ENCODE measurements at places on chromosomes 1 and 21.

DNA sequence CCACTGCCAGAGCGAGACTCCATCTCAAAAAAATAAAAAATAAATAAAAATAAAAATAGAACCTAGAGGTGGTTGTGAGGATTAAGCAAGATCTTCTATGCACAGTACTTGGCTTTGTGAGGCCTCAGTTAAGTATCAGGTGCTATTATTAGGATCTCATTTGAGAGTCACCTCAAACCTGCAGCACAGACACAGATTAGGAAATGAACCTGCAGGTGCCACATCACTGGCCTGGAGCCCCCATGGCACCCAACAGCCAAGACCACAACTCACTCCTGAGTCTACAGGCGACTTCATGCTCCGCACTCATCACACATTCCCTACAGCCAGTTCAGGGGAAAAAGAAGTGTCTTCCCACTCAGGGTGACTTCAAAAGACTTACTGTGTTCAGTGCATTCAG is 176.8 kb downstream of the SLC45A1 start:
- peaks cover 39% of the 10 kb centered on the region for H3K4me1 ChIP-seq
- H3K27ac ChIP-seq: peak overlapping the region; percentile 43
- H3K4me3 ChIP-seq: no peak overlapping the region
- no peak for DNase-seq
- no peaks in the 10 kb centered on the region for H3K36me3 ChIP-seq

GRCh38 chr1:165703648-165704047 is 5.3 kb upstream of the ALDH9A1 start:
- no peaks in the 10 kb centered on the region for H3K36me3 ChIP-seq
- H3K27ac ChIP-seq: no peak overlapping the region
- peaks cover 6% of the 10 kb centered on the region for H3K4me1 ChIP-seq
- H3K27me3 ChIP-seq: peaks cover 9% of the 10 kb centered on the region
- DNase-seq: no peak
- H3K4me3 ChIP-seq: no peak overlapping the region

DNA sequence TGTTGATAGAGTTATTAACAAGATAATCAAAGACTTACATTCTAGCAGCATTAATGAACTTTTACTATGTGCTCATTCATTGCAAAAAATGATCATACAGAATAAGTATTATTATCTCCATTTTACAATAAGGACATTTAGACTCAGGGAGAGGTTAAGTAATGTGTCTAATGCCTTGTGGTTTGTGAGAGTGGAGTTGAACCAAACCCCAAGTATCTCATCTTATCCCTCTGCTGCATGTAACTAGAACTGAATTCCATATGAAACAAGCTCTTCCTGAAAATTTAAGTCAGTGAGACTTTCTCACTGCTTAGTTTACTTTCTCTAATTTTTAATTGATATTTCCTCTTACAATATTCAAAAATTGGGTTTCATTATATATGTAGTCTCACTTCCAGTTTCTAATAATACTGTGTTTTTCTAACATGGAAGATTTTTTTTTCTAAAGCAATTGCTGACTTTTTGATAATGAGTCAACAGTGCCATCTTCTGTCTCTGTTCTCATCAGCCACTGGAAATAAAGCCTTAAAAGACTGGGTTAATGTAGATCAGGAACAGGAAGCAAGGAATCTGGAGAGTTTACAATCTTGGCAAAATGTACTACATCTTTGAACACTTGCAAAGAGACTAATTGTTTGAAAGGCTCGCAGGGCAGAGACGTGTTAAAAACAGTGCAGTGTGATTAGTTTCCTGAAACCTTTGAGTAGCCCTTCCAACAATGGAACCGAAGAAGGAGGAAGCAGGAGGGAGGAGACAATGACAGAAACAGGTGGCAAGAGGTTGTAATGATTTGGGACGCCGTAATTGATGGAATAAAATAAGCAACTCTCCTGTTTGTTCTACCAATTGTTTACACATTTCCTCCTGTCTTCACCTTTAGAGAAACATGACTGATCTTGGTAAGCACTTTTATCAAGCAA is 567.6 kb downstream of the MRPL39 start:
- no peaks in the 10 kb centered on the region for H3K27me3 ChIP-seq
- DNase-seq: no peak
- H3K27ac ChIP-seq: no peak overlapping the region
- H3K4me1 ChIP-seq: no peaks in the 10 kb centered on the region
- no peaks in the 10 kb centered on the region for H3K36me3 ChIP-seq

DNA sequence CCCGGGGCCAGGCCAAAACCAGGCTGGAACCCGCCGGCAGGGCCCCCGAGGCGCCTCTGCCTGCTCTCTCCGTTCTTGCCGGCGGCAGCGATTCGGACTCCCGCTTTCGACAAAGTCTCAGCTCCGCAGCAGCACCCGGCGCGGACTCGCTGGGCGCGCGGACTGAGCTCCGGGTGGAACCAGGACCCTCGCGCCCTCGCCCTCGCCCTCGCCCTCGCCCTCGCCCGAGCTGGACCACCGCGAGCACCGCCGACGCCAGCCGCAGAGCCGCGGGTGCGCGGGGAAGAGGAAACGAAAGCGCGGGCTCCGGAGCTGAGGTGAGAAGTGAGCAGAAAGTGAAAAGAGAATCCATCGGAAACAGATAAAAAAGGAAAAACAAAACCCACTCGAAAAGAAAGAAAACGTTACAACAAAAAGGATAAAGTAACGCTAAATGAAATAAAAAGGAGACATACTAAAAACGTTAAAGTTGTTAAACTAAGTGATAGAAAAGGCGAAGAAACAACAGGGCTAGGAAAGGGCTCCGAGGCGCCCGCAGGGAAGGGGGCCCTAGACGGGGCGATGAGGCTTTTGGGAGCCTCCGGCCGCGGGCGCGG is 64.9 kb downstream of the MEF2D start:
- H3K4me1 ChIP-seq: peaks cover 18% of the 10 kb centered on the region
- peak; percentile 83 for DNase-seq
- H3K4me3 ChIP-seq: peak overlapping the region; percentile 35
- no peaks in the 10 kb centered on the region for H3K36me3 ChIP-seq
- no peak overlapping the region for H3K27ac ChIP-seq

GRCh38 chr1:62706985-62707743 is 19.0 kb upstream of the DOCK7 start:
- H3K27me3 ChIP-seq: no peaks in the 10 kb centered on the region
- no peaks in the 10 kb centered on the region for H3K36me3 ChIP-seq
- no peak overlapping the region for H3K4me3 ChIP-seq

DNA sequence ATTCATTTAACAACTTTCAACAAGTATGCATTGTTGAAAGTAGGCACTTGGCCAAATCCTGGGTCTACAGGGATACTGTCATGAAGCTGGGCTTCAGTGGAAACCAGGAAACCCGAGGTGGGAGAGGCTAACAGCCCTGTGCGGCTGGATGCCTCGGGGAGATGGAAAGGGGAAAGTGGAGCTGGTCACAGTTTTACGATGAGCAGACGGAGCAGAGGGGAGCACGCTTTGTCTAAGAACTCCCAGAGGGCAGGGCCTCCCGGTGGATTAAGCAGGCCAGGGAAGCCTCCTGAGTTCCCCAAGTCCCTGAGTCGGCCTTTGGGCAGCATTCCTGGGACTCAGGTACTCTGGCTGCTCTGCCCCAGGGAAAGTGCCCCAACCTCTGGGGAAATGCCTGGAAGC is 23.8 kb downstream of the STUM start:
- DNase-seq: peak; percentile 62
- no peaks in the 10 kb centered on the region for H3K36me3 ChIP-seq
- no peak overlapping the region for H3K27ac ChIP-seq
- no peaks in the 10 kb centered on the region for H3K4me1 ChIP-seq
- no peak overlapping the region for H3K4me3 ChIP-seq

- H3K27me3 ChIP-seq: no peaks in the 10 kb centered on the region
- H3K4me3 ChIP-seq: no peak overlapping the region
- H3K4me1 ChIP-seq: no peaks in the 10 kb centered on the region
- H3K36me3 ChIP-seq: no peaks in the 10 kb centered on the region
Observed at GRCh38 chr1:79469139-79469538, 462.6 kb upstream of the ADGRL4 start.

DNA sequence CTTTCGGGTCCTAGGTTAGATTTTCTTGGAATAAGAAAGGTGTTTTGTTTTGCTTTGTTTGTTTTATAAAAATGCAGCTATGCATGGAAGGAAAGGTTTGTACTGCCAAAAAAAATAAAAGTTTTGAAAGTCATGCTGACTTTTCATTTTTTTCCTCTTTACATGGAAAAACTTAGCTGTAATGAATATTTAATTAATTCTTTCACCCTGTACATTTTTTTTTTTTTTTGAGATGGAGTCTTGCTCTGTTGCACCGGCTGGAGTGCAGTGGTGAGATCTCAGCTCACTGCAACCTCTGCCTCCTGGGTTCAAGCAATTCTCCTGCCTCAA is 48.7 kb downstream of the NENF start:
- no peak for DNase-seq
- no peak overlapping the region for H3K27ac ChIP-seq
- H3K4me3 ChIP-seq: no peak overlapping the region
- H3K27me3 ChIP-seq: no peaks in the 10 kb centered on the region
- no peaks in the 10 kb centered on the region for H3K36me3 ChIP-seq

DNA sequence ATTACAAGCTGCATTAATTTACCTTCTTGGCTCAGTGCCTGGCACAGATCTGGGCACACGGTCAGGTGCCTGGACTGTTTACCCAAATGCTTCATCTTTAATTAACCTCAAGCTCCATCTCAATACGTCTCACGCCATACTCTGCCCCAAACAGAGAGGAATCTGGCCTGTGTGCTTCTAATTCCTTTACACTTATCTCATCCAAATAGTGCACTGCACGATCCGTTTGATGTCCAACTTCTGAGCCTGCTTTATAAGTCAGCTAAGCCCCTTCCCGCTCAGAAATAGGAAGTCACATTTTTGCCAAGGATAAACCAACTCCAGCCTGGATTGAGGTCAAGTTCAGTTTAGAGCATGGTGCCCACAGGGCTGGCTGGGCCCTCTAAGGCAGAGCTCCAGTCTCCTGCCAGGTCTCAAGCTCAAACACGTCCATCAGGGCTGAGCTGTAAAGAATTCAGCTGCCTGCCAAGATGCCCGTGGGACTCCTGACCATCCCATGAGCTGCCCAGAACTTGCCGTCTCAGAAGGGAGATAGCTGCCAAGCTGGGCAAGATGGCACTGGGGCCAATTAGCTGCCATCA is 233.5 kb downstream of the TRABD2B start:
- peak; percentile 47 for DNase-seq
- H3K27ac ChIP-seq: no peak overlapping the region
- H3K4me3 ChIP-seq: no peak overlapping the region
- H3K27me3 ChIP-seq: no peaks in the 10 kb centered on the region
- peaks cover 6% of the 10 kb centered on the region for H3K4me1 ChIP-seq
- H3K36me3 ChIP-seq: no peaks in the 10 kb centered on the region

DNA sequence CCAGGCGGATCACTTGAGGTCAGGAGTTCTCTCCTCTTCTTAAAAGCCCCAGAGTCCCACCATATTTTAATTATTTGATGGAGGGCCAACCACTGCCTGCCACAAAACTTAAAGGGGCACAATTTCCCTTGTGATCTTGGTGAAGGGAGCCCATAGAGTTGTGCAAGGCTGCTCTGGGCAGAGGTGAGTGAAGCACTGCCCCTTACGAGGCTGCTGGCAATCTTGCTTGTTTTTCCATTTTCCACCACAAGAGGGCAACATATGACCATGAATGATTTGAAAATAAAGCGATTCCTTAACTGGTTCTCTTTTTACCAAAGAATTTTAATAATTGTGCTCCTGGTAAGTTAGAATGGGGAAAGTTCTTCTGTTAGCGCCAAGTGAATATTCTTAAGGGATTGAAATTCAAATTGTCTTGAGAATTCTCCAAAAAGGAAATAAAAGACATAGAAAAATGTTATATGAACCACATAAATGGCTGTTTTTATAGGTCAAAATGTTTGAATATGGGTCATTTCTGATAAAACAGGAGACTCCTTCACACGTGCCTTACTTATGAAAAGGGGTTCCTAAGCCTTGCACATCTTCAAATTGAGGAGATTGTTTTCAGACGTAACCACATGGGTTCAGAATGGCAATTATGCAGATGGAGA is 22.7 kb downstream of the PGM1 start:
- H3K27me3 ChIP-seq: no peaks in the 10 kb centered on the region
- H3K27ac ChIP-seq: no peak overlapping the region
- DNase-seq: no peak
- H3K4me1 ChIP-seq: peaks cover 22% of the 10 kb centered on the region
- no peaks in the 10 kb centered on the region for H3K36me3 ChIP-seq
- H3K4me3 ChIP-seq: no peak overlapping the region

- DNase-seq: peak; percentile 72
- peaks cover 30% of the 10 kb centered on the region for H3K4me1 ChIP-seq
- H3K36me3 ChIP-seq: no peaks in the 10 kb centered on the region
Observed at GRCh38 chr1:89724369-89725010, 91.6 kb downstream of the LRRC8C start.

DNA sequence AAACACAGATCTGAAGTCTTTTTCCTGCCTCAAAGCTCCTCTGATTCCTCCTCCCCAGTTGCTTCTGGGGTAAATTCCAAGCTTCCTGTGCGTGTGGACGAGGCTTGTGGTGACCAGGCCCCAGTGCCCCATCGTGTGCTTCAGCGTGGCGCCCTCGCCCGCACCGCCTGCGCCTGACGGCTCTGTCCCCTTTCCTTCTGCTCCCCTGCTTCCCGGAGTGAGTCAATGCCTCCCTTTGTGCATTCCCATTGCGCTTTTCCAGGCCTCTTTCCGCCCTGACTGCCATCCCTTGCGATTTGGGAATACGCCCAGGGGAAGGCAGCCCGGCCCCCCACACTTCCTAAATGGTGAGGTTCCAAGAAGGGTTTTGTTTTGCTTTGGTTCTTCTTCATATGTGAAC is 36.3 kb downstream of the FAAP20 start:
- H3K4me1 ChIP-seq: peaks cover 4% of the 10 kb centered on the region
- H3K4me3 ChIP-seq: no peak overlapping the region
- no peaks in the 10 kb centered on the region for H3K27me3 ChIP-seq
- H3K27ac ChIP-seq: no peak overlapping the region
- DNase-seq: no peak
- H3K36me3 ChIP-seq: peaks cover 26% of the 10 kb centered on the region

GRCh38 chr1:66354311-66355201 is 179.4 kb upstream of the SGIP1 start:
- H3K4me1 ChIP-seq: peaks cover 96% of the 10 kb centered on the region
- H3K27me3 ChIP-seq: no peaks in the 10 kb centered on the region
- H3K36me3 ChIP-seq: no peaks in the 10 kb centered on the region

DNA sequence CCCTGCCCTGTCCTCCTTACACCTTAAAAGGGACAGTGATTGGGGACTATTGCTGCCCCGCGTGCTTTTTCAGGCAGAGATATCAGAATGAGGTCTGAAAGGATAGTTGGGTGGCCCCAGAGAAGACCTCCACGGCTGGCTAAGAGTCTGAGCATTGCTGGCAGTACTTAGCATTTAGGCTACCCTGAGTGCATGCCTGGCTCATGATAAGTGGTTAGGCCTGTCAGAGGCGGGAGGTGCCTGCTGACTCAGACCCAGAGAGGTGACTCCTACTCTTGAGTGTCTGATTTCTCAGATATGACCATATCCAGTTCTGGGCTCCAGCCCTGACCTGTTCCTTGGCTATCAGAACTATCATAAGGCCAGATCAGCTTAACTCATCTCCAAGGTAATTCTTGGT is 213.7 kb downstream of the PBX1 start:
- no peak overlapping the region for H3K27ac ChIP-seq
- DNase-seq: no peak
- H3K27me3 ChIP-seq: no peaks in the 10 kb centered on the region
- H3K4me1 ChIP-seq: no peaks in the 10 kb centered on the region
- no peak overlapping the region for H3K4me3 ChIP-seq
- no peaks in the 10 kb centered on the region for H3K36me3 ChIP-seq

Measured in spleen (tissue), 13 donors.